ENCODE measurements at places on chromosomes 7 and 10.

- DNase-seq: no peak
Observed at GRCh38 chr7:149772956-149773434, 393 bp downstream of the ZNF467 start.

- no peak for DNase-seq
Observed at GRCh38 chr7:23491502-23491901, 21.2 kb upstream of the IGF2BP3 start.

DNA sequence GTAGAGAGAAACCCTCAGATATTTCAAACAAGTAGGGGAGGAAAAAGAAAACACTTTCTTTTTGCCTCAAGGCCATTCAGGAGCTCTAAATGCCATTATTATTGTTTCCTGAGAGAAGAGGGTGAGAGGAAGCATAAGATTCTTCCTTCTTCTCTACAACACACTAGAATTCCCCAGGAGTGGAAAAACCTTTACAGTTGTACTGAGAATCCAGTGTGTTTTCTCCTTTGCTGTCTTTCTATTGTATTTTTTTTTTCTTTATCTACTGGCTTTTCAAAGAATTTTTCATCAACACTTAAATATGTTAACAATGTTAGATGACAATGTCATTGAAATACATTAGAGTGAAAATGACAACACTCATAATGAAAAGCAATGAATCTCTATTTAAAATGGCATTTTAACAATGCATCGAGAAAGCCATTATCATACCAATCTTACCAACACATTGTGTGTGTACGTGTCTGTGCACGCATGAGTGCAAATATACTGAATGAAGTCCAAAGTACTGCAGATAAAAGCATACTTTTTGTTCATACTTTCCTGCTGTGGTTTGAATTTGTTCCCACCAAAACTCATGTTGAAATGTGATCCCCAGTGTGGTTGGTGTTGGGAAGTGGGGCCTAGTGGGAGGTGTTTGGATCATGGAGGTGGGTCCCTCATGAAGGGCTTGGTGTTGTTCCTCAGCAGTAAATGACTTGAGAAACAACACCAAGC is 24.2 kb upstream of the MACC1 start:
- DNase-seq: no peak

DNA sequence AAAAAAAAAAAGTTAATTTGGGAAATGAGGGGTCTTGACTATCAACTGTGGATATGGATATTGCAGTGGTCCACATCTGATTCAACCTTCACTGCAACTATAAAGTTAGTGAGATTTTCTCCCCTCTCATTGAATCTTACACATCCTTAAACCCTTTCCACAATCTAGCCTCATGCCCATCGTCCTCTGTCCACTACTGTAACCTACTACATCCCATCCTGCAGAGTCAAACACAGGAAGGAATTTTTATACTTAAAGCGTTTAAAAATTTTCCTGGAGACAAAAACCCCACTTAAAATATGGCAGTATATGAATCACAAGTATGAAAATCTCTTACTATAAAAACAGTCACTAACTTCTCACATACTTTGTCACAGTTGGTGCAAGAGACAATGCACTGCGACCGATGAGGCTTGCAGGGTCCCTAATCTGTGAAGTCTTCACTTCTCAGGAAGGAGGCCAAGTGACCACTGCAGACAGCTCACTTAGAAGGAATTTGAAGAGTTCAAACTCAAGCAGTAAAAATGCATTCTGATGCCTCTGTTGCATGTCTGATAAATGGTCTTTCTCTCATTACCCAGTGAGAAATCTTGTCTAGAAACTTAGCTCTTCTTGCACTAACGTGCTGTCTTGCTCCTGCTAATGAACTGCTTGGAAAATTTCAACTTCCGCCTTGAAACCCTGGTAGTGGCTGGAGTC is 50.3 kb upstream of the ST8SIA6 start:
- no peak for DNase-seq

- no peak for DNase-seq
Observed at GRCh38 chr7:12805957-12806356, 118.5 kb downstream of the ARL4A start.

GRCh38 chr10:80276335-80276734 is 13.1 kb downstream of the MAT1A start:
- no peak for DNase-seq

- no peak for DNase-seq
Observed at GRCh38 chr10:13439313-13440184, 89.3 kb downstream of the BEND7 start.

GRCh38 chr7:101595766-101596537 is 33.1 kb downstream of the MYL10 start:
- no peak for DNase-seq

DNA sequence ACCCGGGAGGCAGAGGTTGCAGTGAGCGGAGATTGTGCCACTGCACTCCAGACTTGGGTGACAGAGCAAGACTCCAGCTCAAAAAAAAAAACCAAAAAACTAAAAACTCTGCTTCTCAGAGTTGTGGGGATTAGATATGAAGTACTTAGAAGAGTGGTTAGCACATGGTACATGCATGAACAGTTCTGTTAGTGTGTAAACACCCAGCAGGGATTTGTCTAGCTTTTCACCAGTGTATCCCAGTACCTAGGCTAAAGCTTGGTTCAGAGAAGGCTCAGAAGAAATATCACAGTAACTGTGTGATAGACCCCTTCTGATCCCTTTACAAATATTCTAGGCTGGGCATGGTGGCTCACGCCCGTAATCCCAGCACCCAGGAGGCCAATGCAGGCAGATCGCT is 9.5 kb downstream of the PPIA start:
- DNase-seq: no peak

- no peak for DNase-seq
Observed at GRCh38 chr10:71326464-71326881, 7.4 kb downstream of the SLC29A3 start.

DNA sequence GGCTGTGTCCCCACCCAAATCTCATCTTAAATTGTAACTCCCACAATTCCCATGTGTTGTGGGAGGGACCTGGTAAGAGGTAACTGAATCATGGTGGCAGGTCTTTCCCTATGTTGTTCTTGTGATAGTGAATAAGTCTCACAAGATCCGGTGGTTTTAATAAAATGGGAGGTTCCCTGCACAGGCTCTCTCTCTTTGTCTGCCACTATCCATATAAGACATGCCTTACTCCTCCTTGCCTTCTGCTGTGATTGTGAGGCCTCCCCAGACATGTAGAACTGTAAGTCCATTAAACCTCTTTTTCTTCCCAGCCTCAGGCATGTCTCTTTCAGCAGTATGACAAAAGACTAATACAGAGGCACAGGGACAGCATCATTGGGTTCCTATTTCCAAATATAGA is 381.2 kb downstream of the SFMBT2 start:
- DNase-seq: no peak

DNA sequence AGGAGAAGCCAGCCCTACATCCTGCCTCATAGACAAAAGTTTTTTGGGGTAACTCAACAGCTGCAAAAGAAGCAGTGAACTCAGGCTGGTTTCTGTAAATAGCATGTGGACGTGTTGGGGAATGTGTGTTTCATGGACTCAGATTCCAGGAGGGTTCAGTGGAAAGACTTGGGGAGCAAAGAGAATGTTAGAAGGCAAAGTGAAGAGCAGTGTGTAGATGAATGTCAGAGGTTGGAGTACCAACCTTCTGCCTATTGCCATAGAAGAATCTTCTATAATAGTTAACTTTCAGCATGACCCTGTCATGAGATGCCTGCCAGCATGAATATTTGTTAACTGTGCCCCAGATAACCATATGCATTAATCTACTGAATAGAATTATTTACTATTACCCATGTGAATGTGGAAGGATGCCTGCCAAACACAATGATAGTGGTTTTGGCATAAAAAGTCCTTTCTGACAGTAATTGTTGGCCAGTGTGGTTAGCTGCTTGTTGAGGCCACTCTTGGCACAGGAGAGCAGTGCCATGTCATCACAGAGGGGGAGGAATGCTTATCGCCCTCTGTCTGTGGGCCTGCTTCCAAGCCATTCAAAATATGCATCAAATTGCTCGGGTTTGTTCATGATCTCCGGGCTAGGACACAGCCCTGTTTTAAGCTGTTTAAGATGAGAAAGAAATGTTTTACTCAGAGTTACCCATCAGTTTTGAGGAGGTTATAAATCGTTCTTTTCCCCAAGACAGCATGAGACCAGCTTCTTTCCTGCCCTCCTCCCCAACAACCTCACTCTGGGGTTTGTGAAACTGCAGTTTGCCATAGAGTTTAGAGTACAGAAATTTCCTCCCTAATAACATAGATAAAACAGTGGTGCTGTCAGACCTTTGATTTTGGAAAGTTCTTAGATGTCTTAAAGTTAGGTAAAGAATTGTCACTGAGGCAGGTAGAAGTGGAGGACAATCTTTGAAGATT is 165.3 kb downstream of the WNT2 start:
- DNase-seq: no peak

DNA sequence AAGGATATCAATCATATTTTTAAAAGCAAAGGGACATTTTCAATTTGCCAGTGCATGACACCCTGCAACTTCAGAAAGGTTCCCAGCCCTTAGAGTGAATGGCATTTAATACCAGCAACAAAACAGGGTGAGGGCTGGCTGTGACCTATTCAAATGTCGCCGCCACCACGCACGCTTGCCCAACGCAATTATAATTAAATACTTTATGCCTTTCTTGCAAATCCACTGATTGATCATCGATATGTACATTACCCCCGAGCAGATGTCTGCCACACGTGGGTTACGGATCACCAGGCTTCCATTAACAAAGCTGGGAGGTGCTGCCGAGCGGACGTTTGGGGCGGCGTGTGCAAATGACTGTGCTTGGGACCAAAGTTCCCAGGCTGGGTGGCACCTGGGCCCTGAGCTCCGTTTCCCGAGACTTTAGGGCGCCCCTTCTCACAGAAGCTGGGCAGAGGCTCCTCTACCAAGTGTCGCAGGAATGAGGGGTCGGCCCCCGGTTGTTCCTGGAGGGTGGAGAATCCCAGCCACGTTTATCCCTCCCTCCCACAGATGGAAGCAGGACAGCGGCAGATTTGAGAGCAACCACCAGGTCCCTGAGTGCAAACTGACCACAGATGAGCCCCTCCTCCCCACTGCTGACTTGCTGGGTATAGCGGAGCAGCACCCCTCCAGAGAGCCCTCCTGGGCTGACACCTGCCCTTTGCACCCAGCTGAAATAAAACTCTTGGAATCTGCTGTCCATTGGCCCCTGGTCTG is 3.9 kb downstream of the FOXL3 start:
- DNase-seq: no peak

- no peak for DNase-seq
Observed at GRCh38 chr7:138116141-138116540, 39.9 kb downstream of the AKR1D1 start.

DNA sequence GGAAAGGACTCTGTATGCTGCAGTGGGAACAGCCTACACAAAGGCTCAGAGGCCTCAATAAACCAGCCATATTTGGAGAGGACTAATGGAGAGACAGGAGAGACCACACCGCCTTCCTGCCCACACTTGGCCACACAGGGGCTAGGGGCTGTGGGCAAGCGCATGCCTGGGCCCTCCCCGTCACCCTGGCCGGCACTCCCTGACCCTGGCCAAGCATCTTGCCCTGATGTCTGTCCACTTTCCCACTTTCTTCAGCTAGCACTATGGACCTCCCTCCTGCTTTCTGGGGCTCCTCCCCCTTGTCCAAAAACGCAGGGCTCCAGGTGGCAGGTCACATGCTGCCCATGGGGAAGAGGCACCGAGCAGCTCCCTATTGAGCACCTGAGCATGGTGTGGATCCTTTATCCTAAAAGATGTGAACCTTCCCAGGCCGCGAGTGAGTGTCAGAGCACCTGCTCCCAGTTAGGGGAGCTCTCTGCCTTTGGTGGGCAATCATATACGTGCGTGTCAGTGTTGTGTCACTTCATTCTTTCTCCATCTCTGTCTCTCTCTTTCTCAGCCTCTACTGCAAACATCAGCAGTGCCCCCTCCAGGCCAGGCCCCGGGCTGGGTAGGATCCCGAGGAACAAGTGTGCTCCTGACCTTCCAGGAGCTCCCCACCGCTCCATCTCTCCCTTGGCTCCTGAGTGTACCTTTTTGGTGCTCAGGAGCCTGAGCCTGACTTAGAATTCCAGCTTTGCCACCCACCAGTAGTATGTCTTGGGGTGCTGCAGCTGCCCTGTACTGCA is 74.0 kb downstream of the ZMIZ1 start:
- no peak for DNase-seq

DNA sequence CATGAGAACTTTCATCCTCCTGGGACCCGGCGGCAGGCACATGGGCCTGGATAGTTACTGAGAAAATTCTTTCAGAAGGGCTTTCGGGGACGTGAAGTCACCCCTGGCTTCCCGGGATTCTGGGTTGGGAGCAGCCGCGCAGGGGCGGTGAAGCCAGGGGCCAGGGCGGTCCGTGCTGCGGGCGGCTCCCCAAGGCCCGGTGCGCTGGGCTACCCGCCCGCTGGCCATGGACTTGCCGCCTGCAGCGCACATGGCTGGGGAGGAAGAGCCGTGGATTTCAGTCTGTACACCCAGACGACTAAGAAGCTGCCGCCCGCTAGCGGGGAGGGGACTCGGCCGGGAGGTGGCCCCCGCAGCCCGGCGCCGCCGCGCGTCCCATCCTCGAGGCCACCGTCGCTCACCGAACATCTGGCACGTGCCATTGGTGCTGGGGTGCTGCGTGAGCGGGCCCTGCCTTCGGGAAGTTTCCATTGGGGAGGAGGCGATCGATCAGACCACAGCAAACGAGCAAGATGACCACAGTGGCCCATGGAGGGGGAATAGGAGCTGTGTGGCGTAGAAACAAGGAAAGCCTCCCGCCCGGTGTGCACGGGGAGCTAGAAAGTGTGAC is 64.5 kb downstream of the TMEM209 start:
- no peak for DNase-seq

GRCh38 chr7:131002600-131002999 is 268.6 kb upstream of the KLF14 start:
- no peak for DNase-seq

GRCh38 chr7:13603661-13604060 is 385.8 kb downstream of the ETV1 start:
- no peak for DNase-seq

GRCh38 chr10:26939290-26939961 is 78.7 kb upstream of the ABI1 start:
- no peak for DNase-seq

GRCh38 chr10:131858583-131859340 is 42.0 kb upstream of the PPP2R2D start:
- DNase-seq: no peak

- no peak for DNase-seq
Observed at GRCh38 chr7:13946181-13946580, 43.3 kb downstream of the ETV1 start.

- DNase-seq: no peak
Observed at GRCh38 chr7:151178831-151179230, 8.2 kb downstream of the ASB10 start.

Data from HEK293T (cell line).